ENCODE measurements at places on chromosomes 5 and 9.
A peak's percentile ranks its signal among the peaks of the same experiment; 100 is the strongest.

DNA sequence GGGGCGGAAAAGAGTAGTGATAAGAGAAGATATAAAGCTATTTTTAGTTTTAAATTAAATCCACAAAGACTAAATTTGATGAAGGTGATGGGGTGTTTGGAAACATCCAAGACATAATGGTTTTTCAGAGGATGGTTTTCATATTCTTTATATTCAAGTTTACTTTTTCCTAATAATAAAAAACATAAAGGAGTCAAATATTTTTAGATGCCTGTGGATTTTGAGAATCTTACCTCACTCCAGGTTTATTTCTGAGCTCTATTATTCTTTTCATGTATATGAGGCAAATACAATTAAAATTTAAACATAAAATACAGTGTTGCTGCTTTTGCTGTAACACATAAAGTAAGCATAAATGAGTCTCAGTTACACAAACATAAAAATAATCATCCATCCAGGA lies 22.2 kb downstream of the MRPS30 start:
- DNase-seq, result no peak

GRCh38 chr9:105006514-105006913 lies 78.6 kb upstream of the ABCA1 start:
- no peak for DNase-seq

- DNase-seq, result no peak
These were observed 25.4 kb upstream of the DCP2 start for GRCh38 chr5:112951124-112951702.

DNA sequence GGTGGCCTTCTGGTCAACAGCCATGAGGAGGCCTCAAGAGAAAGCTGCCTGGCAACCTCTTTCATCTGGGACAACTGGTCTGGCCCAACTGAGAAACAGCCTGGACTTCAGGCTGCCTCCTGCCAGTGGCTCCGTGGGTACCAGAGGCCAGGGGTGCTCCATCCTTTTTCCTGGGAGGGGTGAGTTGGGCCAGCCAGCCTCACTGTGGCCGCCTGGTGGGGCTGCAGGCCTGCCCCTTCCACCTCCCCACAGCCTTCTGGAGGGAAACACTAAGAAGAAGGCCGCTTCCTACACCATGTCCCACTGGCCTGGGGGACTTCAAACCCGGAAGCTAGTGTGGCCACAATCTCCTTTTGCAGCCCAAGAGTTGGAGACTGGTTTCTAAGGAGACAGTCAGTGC lies 13.8 kb upstream of the NKD2 start:
- DNase-seq, result no peak

GRCh38 chr9:107153336-107153735 lies 129.7 kb upstream of the RAD23B start:
- no peak for DNase-seq

- peak; percentile 97 for DNase-seq
These were observed at the start of gene ASB6 for GRCh38 chr9:129641750-129642585. ASB6 (minus strand) TSS chr9:129642151; CDS start chr9:129641999, 152 bp downstream.

DNA sequence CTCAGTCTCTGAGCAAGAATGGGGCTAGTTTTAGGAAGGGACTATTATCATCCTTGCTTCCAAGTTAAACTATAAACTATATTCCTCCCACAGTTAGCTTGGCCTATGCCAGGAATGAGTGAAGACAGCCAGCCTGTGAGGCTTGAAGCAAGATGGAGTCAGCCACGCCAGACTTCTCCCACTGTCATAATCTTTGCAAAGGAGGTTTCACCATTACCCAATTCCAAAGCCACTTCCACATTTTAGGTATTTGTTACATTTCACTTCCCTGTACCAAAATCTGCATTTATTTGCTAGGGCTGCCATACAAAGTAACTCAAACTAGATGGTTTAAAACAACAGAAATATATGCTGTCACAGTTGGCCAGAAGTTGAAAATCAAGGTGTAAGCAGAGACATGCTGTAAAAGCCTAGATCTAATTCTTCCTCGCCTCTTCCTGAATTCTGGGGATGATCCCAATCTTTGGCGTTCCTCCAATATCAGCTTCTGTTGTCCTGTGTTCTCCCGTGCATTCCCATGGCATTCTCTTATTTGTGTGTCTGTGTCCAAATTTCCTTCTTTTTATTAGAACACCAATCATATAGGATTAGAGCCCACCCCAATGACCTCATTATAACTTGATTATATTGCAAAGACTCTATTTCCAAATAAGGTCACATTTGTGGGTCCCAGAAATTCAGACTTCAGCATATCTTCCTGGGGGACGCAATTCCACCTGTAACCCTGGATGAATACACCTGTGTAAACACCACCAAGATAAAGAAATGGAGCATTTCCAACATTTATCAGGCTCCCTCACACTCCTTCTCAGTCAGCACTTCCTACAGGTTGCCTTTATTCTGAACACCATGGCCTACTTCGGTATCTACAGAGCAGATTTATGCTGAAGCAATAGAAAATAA lies 126.8 kb downstream of the GCNT1 start:
- DNase-seq, result no peak

DNA sequence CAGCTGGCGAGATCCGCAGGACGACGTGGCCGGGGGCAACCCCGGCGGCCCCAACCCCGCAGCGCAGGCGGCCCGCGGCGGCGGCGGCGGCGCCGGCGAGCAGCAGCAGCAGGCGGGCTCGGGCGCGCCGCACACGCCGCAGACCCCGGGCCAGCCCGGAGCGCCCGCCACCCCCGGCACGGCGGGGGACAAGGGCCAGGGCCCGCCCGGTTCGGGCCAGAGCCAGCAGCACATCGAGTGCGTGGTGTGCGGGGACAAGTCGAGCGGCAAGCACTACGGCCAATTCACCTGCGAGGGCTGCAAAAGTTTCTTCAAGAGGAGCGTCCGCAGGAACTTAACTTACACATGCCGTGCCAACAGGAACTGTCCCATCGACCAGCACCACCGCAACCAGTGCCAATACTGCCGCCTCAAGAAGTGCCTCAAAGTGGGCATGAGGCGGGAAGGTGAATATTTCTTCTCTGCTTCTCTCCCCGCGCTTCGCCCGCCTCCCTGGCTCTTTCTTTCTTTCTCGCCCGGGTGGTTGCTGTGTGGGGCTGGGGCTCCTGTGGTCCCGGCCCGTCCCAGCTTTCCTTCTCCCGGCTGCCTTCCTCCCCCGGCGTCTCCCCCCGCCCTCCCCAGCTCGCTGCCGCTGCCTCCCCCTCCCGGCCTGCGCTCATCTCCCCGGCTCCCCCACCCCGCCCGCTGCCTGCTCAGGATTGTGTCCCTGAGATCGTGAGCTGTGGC lies 2.2 kb downstream of the NR2F1 start:
- DNase-seq, result no peak

DNA sequence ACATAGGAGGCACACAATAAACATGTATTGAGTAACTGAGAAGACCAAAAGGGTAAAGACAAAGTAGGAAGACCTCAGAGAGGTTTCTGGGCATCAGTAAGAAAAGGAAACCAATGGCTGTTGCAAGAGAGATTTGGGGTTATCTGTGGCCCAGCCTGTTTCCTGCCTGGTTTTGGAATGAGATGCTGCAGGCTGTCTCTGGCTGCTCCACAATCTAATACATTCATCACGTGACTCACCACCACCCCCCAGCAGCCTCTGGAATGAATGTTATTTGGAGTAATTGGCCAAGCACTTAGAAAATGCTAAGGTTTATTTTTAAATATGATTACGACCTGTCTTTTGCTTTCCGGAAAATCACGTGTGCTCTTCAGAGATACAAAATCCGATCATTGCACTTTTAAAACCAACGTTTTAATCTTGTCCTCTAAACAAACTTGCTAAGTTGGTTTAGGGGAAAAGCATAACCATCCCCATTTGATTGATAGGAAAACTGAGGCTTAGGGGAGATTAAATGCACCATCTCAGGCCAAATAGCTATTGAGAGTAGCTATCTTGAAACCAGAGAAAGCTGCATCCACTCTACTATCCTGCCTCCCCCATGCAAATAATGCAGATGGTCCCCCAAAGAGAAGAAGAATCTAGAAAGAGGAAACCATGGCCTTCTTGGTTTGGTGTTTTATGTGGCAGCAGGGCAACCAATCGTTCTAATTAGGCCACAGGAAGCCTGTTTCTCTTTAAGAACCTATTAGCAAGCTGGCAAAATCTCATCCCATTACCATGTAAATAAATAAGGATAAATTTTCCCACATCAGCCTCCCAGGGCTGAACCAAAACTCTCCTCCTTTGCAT lies 151.8 kb upstream of the ADRA1B start:
- DNase-seq, result no peak

GRCh38 chr5:56745864-56746263 lies 69.5 kb upstream of the MAP3K1 start:
- DNase-seq, result no peak

- no peak for DNase-seq
These were observed 3.6 kb upstream of the PTGR1 start for GRCh38 chr9:111603041-111603440.

GRCh38 chr9:72377041-72377440 lies 12.0 kb upstream of the ZFAND5 start:
- no peak for DNase-seq

GRCh38 chr5:59095480-59095879 lies 512.6 kb downstream of the RAB3C start:
- DNase-seq, result no peak

DNA sequence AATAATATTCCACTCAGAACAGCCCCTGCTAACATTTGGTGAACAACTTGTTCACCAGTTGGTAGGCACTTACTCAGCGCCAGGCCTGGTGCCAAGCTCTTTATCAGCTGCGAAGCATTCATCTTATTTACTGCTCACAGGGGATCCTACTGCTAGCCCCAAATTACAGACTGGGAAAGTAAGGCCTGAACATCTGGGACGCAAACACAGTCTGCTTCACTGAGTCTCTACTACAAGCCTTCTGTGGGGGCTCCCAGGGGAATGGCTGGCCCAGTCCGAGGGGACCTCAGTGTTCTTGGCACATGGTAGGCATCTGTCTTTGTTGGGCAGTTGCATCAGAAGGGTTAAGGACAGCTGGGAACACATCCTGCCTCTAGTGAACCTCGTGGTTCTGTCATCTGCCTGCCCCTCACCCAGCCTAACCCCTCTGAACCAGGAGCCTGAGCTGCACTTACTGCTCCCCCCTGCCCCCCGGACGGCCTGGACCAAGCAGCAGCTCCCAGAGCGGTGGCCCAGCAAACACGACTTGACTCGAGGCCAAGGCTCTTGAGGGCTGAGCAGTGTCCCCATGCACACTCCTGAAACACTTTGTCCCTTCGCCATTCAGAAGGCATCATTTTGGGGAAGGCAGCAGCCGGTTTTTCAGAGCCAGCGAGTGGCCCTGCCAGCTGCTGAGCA lies at the start of gene PHYHD1:
Gene PHYHD1, plus strand, starts transcription at position 602 of the 678 bp plus-strand sequence. CDS start 1,342 bp downstream, outside the sequence.
- no peak for DNase-seq

GRCh38 chr5:11851416-11851815 lies 52.8 kb downstream of the CTNND2 start:
- no peak for DNase-seq

DNA sequence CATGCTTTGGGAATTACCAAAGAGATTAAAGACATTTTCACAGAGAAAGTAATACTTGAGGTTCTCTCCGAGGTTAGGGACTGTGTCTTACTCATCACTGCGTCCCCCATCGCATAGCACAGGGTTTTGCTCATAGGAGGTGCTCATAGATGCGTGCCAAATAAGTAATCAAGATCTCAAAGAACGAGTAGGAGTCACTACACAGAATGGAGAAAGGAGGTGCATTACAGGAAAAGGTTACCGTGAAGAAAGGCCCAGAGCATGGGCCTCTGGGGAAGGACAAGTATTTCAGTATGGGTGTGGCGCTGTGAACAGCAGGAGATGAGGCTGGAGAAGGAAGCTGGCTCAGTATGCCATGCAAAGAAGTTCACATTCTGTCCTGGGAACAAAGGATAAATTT lies 182.4 kb downstream of the ACTL7B start:
- no peak for DNase-seq

GRCh38 chr5:175275097-175275496 lies 168.9 kb downstream of the DRD1 start:
- no peak for DNase-seq

DNA sequence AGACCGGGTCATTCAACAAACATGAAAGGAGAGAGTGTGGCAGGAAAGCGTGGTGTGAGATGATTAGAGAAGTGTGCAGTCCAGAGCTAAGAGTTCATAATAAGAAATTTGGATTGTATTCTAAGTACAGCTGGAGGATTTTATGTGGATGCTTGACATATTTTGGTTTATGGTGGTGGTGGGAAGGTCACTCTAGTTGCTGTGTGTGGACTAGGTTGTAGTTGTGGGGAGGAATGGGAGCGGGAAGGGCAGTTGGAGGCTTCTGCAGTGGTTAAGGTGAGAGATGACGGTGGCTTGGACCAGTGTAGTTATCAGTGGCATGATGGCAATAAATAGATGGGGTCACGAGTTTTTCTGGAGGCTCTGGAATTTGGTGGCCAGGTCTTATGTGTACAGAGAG lies 45.7 kb upstream of the GPR151 start:
- no peak for DNase-seq

DNA sequence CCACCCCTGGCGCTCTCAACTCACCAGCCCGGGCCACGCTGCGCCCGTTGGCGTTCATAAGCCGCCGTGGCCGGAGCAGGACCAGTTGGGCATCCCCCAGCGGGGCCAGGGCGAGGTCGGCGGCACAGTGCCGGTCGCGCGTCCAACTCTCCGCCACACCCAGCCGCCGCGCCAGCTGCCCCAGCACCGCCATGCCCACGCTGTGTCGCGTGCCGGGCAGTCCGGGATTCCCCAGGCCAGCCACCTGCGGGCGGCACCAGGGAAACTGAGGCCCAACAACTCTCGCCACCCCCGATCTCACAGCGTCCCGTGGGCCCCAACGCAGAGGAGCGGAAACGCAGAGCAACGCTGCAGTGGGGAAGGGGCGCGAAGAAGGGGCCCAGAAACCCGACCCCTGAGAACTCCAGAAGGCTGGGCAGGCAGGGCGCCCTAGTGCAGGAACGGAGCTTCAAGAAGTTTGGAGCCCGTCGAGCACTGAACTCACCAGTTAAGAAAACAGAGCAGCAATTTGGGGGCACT lies 453 bp downstream of the PTRH1 start:
- DNase-seq, result no peak

DNA sequence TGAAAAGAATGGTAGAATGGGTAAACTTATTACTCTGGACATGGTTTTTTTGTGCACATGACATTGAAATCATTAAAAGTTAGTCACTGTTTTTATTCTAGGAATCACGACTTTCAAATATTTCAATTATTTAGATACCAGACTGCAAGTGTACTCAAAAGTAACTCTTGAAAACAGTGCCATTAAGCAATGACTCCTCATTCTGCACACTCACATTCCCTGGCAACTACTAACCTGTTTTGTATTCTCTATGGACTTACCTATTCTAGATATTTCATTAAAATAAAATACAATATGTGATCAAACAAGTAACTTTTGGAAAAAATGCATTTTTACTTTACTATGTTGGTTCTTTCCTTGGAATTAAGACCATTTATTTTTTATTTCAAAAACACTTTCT lies 607.0 kb downstream of the PDE4D start:
- no peak for DNase-seq

DNA sequence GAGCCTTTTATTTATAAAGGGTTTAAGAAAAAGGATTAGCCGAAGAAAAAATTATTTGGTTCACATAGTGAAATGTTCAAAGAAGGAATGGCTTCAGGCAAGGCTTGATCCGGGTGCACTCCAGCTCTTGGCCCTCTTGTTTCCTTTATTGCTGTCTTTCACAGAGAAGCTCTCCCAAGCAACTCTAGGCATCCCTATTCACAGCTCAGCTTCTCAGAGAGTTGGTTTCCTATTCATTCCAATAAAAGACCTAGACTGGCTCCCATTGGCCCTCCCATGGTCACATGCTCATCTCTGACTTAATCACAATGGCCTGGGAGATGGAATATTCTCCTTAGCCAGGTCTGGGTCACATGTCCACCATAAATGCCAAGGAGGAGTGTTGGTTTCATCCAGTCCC lies 9.4 kb upstream of the FGFR4 start:
- DNase-seq, result no peak

Data from activated CD4-positive, alpha-beta T cell treated with anti-CD3 and anti-CD28 coated beads for 24 hours (primary cell).